ENCODE measurements at places on chromosomes 2 and 18.

GRCh38 chr2:159226059-159226461, 60.4 kb downstream of the WDSUB1 start:
- peak; percentile 42 for DNase-seq

- DNase-seq: no peak
These were observed 43.4 kb upstream of the AP1S3 start for GRCh38 chr2:223880796-223881195.

- no peak for DNase-seq
These were observed 98.7 kb downstream of the PLA2R1 start for GRCh38 chr2:159963700-159964099.

DNA sequence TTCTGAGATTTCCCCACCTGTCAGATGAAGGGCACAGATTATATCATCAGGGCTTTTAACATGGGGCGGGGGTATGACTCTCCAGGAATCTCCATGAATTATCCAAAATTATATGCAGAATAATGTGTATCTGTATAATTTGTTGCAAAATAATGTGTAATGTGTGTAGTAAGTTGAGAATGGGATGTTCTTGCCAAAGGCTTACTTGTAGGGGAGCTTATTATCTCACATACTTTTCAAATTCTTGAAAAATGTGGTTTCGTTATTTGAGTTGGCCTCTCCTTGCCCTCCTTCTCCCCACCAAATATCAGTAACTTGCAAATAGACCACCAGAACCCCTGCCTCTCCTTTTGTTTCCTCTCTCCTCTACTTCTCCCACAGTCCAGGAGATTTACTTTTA, 35.6 kb downstream of the UBR3 start:
- DNase-seq: no peak

GRCh38 chr18:44541159-44541558, 139.5 kb upstream of the SETBP1 start:
- no peak for DNase-seq

GRCh38 chr18:12315490-12315889, 7.4 kb downstream of the TUBB6 start:
- DNase-seq: no peak

DNA sequence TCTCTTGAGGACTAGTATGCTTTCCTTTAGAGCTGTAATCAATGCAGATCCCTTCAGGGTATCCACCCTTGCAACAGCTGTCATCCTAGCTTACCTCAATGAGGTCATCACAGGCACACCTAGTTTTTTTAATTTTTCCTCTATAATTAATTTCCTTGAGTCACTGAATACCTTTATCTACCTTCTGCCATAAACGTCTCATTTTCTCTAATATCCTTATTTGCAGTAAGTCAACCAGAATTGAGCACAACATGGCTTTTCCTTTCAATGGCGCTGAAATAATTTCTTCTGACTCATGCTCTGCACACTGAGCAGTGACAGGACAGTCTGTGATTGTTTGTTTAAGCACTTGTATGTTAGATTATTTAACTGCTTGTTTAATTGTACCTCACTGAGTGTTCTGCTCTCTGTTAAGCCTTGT, 49.4 kb downstream of the ETAA1 start:
- DNase-seq: peak; percentile 54

DNA sequence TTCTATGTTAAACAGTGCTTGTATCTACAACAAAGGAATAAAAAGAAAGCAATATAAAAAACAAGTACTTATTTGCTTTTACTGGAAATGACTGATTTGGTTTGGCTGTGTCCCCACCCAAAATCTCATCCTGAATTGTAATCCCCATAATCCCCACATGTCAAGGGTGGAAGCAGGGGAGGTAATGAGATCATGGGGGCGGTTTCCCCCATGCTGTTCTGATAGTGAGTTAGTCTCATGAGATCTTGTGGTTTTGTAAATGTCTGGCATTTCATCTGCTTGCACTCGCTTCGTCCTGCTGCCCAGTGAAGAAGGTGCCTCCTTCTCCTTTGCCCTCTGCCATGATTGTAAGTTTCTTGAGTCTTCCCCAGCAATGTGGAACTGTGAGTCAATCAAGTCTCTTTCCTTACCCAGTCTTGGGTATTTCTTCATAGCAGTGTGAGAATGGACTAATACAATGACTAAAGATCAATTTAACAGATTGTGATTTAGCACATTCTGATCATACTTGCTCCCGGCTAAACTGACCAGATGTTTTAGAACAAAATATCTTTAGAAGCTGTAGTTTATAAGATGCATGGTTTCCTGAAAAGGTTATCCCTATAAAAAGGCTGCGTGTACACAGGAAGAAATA, 19.9 kb downstream of the PTH2R start:
- DNase-seq: no peak

DNA sequence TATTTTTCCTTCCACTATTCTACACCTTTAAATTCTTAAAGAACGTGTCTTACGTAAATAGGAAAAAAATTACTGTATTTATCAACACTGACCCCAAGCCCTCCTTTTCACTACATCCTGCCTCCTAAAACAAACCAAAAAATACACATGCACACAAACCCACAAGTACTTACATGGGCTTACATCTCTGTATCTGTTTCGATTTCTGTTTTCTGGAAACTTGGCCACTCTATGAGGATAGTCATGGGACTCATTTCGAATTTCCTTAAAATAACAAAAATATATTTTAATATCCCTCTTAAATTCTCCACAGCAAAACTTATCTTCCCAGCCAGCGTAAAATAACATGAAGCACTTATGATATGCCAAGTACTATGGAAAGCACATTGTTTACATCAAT, 25.0 kb downstream of the PTPN2 start:
- no peak for DNase-seq

DNA sequence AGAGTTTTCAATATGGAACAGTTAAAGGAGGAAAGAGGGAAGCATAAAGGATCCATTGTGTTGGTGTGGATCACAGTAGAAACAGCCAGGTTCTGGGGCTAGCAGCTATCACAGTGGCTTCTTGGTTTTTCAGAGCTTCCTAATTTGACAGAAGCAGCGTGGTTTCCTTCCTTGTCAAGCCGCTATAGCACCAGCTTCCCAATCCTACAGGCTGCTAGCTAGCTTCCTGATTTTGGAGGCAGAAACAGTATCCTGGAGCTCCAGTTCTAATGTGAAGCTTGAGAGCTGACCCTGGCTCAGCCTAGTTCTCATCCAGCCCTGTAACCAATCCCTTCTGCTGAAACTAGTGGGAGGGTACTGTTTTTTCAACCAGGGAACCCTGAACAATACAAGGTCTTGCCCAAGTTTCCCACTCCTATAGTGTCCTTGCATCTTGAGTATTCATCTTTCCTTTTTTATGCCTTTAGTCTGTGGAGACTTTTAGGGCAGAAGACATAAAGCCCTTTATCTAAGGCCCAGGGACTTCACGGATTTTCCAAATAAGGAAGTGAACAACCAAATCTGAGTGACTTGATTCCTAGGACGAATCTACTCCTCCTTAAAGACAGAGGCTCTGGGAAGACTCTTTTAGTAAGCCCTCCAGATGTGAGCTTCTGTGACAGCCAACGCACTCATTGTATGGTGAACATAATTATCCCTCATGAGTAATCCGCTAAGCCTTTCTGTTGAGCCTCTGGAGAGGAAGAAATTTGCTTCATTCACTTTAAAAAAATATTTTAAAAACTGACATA, 33.8 kb downstream of the CCDC93 start:
- no peak for DNase-seq

GRCh38 chr2:239293775-239294430, 106.9 kb downstream of the HDAC4 start:
- DNase-seq: no peak

DNA sequence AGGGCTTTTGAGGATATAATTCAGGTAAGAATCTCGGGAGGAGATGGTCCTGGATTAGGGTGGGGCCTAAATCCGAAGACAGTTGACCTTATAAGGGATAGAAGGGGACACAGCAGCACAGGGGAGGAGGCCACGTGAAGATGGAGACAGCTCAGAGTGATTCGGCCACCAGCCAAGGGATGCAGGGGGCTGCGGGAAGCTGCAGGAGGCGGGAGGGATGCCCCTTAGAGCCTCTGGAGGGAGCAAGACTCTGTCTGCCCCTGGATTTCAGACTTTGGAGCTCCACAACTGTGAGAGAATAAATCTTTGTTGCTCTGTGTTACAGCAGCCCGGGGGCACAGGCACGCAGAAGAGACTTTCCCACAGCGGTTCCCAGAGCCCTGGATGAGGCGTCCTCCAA, 143.7 kb downstream of the ASB1 start:
- DNase-seq: no peak

GRCh38 chr18:51654488-51655326, 457.2 kb upstream of the MEX3C start:
- DNase-seq: no peak

DNA sequence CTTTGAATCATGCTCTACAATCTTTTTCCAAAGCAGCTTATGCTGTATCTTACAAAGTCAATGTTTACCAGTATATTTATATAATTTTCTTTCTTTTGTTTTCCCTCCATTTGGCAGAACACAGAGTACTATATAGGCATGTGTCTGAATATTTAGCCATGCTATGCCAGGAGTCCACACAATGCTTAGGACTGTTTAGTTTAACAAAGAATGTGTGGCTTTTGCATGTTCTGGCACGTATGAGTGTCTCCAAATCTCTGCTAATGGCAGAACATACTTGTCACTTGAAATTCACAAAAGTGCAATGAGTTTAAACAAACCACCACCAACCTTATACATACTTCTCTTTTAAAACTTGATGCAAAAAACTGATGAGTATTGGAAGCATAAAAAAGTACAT, 268.0 kb downstream of the NR4A2 start:
- DNase-seq: no peak

- DNase-seq: no peak
These were observed 6.0 kb upstream of the HNRNPLL start for GRCh38 chr2:38608755-38609154.

DNA sequence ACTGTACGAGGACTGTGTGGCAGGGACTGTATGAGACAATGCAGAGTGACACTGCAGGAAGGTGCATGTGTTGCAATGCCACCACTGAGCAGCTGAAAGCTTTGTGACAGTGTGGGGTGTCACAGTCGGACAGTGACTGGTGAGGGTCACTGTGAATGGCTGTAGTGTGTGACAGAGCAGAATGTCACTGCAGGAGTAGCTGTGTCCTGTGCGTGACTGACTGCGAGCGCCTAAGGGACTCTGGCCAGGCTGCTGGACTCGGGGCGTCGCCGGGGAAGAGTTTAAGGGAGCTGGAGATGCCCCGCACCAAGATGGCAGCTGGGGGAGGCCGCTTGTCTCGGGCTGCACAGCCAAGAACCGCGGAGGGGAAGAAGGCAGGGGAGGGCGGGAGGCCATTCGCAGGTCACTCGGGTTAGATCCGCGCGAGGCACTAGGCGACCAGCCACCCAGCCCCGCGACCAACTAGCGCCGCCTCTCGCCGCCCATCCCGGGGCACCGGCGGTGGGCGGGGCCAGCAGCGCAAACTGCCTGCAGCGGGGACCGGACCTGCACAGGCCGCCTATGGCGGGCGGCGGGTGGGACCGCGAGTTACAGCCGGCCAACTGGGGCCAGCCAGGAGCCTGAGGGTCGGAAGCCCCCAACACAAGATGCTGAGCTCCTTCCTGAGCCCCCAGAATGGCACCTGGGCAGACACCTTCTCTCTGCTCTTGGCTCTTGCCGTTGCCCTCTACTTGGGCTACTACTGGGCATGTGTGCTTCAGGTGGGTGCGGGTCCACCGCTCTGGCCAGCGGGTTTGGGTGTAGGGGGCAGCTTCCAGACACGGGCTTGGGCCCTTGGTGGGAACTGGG, at the start of gene ABHD1:
ABHD1 (plus strand) TSS at position 514 of the 849 bp plus-strand sequence; CDS start at position 648, 134 bp downstream.
- DNase-seq: no peak

GRCh38 chr2:96305979-96306308, 598 bp upstream of the SNRNP200 start:
- DNase-seq: no peak

- DNase-seq: peak; percentile 84
These were observed 845 bp upstream of the CDC42EP3 start for GRCh38 chr2:37672104-37672869.

- no peak for DNase-seq
These were observed 382.8 kb downstream of the GPD2 start for GRCh38 chr2:156818944-156819343.

DNA sequence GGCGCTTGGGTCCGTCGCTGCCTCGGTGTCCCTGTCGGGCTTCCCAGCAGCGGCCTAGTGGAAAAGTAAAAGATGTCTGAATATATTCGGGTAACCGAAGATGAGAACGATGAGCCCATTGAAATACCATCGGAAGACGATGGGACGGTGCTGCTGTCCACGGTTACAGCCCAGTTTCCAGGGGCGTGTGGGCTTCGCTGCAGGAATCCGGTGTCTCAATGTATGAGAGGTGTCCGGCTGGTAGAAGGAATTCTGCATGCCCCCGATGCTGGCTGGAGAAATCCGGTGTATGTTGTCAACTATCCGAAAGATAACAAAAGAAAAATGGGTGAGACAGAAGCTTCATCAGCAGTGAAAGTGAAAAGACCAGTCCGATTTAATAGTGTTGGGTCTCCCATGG, 8.0 kb downstream of the HES6 start:
- no peak for DNase-seq

All from HT-29 (cell line).